Upper lobe of left lung (tissue), 6 donors: ENCODE measurements at places on chromosomes 2 and 18.
A peak's percentile ranks its signal among the peaks of the same experiment; 100 is the strongest.

DNA sequence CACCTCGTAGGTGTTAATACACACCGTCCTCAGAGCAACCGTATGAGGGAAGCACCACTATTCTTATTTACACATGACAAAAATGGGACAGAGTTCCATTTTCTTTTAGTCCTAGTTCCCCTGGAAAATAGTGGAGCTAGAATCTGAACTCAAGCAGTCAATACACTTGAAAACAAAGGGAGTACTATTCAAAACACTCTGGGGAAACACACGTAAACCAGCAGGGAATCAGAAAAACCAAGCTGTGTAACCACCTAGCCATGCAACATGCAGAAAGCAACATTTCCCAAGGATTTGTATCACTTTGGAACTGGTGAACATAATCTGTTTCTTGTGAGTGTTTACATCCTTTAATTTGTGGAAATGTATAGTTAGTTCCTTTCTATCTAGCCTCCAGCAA, 208.2 kb downstream of the UBE2E3 start:
- no peak for DNase-seq

DNA sequence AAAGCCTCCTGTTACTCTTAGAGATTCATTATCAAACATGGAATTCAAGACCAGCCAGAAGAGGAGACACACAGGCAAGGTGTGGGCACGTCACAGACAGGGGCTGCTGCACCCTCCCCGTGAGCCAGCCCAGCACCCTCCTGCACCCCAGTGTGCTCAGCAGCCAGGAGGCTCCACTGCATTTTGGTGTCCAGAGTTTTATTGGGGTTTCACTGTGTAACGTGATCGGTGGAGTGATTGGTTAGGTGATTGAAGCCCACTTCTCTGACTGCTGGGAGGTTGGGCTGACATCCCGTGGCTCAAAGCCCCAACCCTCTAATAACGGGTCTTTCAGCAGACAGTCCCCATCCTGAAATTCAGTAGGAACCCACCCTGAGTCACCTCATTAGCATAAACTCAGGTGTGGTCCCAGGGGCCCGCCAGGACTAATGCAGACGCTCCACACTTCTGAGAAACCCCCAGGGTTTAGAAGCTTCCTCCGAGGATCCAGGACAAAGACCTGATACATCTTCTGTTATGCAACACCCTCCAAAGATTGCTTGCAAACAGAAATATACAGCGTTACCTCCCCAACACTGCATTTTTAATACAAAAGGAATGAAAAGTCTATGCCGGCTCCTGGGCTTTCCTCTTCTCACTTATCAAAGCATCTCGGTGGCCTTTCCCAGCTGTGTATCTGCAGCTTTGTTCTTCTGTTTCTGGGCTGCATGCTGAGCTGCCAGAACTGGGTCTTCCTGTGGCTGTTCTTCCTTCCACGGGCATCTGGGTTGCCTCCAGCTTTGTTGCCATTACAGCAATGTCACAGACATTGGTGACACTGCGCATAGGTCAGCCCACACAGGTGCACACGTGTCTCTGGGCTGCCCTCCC, 43.7 kb upstream of the SNED1 start:
- peak; percentile 27 for DNase-seq

DNA sequence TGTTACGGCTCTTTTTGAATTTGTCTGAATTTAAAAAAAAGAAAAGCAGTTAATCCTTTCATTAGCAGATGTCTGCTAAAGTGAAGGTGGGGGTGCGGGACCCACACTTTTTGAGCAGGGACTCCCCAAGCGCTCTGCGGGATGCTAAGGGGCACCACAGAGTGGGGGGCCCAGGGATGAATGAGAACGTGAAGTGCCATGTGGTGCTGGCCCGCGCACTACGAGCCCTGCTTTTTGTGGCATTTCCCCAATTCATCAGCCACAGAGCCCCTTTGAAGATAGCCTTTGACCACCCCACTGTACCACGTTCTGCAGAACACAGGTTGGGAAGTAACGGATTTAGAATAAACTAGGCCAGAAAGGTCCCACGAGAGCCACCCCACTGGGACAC, 28.6 kb downstream of the HS1BP3 start:
- DNase-seq = no peak

DNA sequence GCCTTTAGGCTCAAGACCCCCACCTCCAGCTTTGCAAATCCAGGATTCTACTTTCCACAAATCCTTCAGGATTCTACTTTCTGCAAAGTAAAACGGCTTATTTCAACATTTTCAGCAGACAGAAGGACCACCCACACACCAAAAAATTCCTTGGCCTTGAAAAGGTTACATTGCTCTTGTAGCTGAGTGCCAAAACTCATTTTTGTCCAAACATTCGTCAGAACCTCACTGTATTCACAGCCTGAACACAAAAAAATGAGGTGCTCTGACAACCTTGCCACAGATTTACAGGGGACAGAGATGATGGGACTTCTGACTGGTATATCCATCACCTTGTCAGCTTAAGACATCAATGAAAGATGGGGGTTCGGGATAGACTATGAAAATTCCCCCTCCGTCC, 63.0 kb upstream of the COX7A2L start:
- DNase-seq = no peak
